ENCODE measurements at places on chromosomes 7 and 10.

GRCh38 chr10:121831777-121832176 lies 96.1 kb downstream of the ATE1 start:
- DNase-seq = no peak

DNA sequence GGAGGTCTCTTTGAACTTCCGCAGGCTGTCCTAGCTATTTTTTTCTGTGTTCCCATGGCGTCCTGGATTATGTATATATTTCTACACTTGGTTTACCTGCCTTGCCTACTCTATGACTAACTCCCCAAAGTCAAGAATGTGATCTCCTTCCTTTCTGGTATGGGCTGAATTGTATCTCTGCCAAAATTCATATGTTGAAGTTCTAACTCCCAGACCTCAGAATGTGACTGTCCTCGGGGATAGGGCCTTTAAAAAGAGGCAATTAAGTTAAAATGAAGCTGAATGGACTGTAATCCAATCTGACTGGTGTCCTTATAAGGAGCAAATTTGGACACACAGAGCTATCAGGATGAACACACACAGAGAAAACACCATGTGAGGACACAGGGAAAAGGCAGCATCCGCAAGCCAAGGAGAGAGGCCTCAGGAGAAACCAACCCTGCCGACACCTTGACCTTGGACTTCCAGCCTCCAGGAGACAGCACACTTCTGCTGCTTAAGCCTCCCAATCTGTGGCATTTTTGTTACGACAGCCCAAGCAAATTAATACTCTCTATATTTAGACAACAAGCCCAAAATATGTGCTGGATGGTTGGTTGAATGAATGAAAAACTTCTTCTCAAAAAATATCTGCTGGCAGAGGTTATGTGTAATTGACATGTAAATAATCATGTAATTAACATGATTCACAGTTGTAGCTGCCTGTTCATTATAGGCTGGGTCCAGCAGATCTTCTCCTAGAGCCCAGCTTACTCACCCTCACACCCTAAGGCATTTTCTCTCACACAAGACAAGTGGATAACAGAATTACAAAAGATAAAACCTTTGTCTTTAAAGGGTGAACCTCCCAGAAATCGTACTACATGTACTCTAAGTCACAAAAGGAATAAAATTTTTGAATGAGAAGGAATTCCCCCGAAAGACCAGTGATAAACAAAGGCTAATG lies 123.7 kb downstream of the CUBN start:
- DNase-seq = no peak

DNA sequence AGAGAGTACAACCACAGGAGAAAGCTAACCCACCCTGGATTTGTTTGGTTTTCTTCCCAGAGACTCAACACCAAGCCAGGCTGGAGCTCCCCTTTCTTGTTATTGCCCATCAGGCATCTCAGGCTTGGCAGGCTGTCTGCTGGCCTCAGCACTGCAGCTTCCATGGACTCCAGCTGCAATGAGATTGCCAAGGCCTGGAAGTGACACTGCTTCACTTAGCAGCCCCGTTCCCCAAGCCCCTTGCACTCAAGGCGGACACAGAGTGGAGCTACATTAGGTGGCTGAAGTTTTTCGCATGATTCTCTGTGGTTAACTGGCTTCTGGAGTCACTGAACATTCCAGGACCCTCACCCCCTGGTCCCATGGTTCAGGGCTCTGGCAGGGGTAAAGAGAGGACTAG lies 163.1 kb upstream of the GDF10 start:
- no peak for DNase-seq

DNA sequence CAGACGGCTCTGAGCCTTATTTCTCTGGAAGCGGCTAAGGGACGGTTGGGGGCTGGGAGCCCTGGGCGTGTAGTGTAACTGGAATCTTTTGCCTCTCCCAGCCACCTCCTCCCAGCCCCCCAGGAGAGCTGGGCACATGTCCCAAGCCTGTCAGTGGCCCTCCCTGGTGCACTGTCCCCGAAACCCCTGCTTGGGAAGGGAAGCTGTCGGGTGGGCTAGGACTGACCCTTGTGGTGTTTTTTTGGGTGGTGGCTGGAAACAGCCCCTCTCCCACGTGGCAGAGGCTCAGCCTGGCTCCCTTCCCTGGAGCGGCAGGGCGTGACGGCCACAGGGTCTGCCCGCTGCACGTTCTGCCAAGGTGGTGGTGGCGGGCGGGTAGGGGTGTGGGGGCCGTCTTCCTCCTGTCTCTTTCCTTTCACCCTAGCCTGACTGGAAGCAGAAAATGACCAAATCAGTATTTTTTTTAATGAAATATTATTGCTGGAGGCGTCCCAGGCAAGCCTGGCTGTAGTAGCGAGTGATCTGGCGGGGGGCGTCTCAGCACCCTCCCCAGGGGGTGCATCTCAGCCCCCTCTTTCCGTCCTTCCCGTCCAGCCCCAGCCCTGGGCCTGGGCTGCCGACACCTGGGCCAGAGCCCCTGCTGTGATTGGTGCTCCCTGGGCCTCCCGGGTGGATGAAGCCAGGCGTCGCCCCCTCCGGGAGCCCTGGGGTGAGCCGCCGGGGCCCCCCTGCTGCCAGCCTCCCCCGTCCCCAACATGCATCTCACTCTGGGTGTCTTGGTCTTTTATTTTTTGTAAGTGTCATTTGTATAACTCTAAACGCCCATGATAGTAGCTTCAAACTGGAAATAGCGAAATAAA lies 175.5 kb downstream of the RNF216 start:
- DNase-seq = no peak

DNA sequence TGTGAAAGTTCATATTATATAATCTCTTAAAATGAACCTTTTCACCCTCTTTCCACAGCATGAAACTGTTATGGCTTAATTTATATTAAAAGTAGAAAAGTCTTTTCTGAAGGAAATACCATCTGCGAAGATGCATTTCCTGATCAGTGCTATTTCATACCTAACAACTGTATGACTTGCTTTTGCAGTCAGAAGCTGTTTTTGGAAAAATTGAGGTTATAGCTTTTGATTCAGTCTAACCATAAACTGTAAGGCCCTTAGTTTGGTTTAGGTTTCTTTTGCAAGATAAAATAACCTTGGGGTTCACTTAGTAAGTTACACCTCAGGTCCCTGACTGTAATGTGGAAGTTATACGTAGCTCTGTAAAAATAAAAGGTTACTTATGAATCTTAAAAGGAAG lies 22.7 kb upstream of the PARP12 start:
- DNase-seq = no peak

Measured in progenitor cell of endocrine pancreas (in vitro differentiated cells).